EL (cell line): ENCODE measurements at places on chromosomes 2 and 18.

GRCh38 chr18:12041561-12041960, 52.1 kb upstream of the ANKRD62 start:
- peak; percentile 75 for DNase-seq

- DNase-seq = no peak
Measured at GRCh38 chr2:200962811-200963123, 693 bp downstream of the ORC2 start.

DNA sequence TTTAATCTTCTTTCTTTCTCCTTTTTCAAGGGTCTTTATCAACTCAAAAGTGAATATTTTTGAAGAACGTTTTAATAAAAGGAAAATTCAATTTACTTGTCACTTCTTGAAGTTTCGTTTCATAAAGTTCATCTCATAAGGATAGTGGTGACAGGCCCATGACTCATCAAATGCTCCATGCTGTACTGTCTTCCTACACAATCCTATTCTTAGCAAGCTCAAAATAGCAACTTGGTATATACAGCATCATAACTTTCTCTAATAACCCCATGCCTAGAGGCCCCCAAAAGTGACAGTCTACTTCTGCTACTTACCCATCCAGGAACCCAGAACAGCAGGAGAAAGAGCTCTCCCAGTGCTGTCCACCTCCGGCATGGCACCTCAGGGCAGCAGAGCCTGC, 7.7 kb downstream of the FBXO15 start:
- DNase-seq = peak; percentile 59

- DNase-seq = peak; percentile 38
Measured at GRCh38 chr2:189782221-189782671, 1.9 kb downstream of the ORMDL1 start.

- DNase-seq = peak; percentile 52
Measured at GRCh38 chr2:69149631-69150215, 136.7 kb downstream of the ANTXR1 start.

GRCh38 chr18:77495982-77496690, 246.5 kb downstream of the GALR1 start:
- DNase-seq = no peak

DNA sequence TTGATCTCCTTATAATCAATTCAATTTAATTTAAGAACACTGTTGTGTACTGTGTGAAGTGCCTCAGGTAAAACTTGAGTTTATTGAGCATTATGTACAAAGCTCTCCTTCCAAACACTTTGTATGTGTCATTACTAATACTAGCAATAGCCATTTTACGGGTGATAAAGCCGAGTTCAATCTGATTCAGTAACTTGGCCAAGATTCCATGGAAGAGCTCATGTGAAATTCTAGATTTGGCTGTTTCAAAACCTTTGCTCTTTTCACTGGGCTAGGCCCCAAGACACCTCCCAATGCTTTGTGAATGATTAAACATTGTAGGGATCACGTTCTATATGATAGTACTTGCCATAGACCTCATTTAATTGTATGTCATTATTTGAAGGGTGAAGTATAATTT, 8.9 kb upstream of the NFE2L2 start:
- DNase-seq = no peak

DNA sequence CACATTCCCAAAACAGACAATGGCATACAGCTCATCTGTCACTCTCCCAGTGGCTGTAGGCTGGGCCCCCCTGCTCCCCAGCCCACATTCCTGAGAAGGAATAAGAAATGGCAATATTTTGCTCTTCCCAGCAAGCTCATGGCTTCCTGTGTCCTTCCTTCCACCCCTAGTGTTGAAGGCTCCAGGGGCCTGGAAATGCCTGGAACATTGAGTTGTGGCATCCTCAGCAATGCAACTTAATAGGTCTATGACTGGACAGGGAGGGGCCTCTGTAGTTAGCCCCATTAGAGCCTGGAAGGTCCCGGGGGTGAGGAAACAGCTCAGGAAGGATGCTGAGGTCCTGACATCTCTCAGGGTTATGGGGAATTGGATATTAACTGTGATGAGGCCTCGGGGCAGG, 3.3 kb downstream of the KIF3C start:
- DNase-seq = no peak

- no peak for DNase-seq
Measured at GRCh38 chr2:153668923-153669322, 190.4 kb upstream of the RPRM start.

GRCh38 chr2:105421053-105421452, 22.2 kb upstream of the FHL2 start:
- no peak for DNase-seq

- DNase-seq = peak; percentile 8
Measured at GRCh38 chr18:75854174-75854573, 426.7 kb upstream of the SMIM21 start.

- no peak for DNase-seq
Measured at GRCh38 chr2:199914372-199914958, 3.4 kb downstream of the C2orf69 start.

- no peak for DNase-seq
Measured at GRCh38 chr18:23512641-23513040, 9.3 kb downstream of the RMC1 start.

- DNase-seq = no peak
Measured at GRCh38 chr18:33757037-33757436, 179.0 kb downstream of the ASXL3 start.

DNA sequence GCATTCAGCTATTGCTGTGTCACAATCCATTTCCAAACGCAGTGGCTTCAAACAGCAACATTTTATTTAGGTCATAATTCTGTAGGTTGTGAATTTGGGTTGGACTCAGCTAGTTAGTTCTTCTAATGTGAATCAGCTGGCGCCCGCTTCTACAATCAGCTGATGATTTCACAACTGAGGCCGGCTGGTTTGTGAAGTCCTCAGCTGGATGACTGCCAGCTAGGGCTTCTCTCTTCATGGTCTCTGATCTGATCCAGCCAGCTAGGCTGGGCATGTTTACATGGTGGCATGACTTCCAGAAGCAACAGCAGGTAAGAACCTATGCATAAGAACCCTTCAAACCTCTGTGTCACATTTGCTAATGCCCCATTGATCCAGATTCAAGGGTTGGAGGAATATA, 172.0 kb downstream of the SLC4A10 start:
- DNase-seq = peak; percentile 41

GRCh38 chr18:74587441-74587840, 10.2 kb upstream of the ZNF407 start:
- DNase-seq = no peak

GRCh38 chr2:102796337-102796736, 34.5 kb downstream of the TMEM182 start:
- no peak for DNase-seq

DNA sequence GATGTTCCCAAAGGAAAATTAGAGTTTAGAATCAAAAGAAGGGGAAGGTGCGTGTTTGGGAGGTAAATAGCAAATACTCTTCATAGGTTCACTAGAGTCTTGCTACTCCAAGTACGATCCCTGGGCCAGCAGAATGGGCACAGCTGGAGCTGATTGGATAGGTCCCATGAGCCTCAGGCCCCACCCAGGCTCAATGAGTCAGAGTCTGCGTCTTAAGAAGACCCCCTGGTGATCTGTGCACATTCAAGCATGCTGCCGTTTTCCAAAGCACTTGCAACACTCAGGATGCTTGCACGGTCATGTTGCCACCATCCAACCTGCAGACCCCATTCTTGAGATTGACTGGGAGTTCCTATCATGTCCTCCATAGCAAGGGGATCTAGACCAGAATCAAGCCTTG, 40.5 kb downstream of the ABCG8 start:
- DNase-seq = no peak

DNA sequence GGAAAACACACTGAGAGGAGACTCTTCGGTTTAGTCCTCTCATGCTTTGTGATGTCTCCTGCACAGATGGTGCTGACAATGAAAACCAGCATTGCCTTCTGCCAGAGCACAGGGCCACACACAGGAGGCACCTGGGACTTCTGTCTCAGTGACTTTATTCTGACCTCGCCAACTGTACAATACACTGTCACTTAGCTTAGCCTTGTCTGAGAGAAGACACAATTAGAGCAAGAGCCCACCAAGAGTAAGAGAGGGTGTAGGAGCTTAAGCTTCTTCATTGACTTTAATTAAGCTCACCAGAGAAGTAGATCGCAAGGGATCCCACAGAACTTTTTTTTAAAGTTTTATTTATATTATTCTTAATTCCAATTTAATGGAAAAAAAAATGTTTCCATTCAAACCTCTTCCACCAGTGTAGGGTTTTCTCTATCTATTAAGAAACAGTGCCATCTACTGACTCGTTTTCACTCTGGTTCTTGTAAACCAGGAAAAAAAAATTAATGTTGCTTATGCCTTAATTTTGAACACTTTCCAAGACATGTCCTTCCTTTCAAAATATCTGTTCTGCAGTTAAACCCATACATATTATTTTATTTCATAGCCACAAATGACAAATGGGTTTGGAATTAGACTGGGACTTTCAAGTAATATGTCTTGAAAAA, 42.4 kb upstream of the DDX18 start:
- peak; percentile 9 for DNase-seq

- DNase-seq = peak; percentile 57
Measured at GRCh38 chr2:119260646-119261492, 37.2 kb downstream of the STEAP3 start.

GRCh38 chr2:101502095-101502494, 27.2 kb upstream of the RFX8 start:
- no peak for DNase-seq

DNA sequence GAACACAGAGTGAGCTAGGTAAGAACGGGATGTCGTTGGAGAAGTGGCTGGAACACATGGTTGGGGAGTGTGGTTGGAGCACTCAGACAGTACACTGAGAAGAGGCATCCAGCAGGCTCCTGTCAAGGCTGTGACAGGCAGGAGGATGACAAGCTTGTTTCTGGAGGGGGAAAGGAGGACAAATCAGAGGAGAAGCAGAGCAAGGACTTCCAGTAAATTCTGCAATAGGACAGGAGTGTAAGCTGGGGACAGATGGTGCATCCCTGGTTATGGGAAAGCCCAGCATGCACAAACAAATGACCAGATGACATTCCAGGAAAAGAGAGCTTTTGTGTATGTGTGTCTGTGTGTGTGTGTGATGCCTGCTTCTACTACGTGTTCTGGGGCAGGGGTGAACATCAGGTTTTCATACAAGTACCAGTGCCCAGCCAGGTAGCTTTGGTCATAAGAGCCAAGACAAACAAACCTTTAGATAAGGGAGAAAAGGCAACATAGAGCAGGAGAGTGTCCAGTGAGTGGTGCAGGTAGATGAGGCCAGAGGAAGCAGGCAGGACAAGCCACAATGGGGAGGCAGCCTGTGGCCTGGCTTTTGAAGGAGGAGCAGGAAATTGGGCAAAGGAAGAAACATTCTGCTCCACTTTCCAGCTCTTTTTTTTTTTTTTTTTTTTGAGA, 32.1 kb upstream of the MAPK4 start:
- no peak for DNase-seq

DNA sequence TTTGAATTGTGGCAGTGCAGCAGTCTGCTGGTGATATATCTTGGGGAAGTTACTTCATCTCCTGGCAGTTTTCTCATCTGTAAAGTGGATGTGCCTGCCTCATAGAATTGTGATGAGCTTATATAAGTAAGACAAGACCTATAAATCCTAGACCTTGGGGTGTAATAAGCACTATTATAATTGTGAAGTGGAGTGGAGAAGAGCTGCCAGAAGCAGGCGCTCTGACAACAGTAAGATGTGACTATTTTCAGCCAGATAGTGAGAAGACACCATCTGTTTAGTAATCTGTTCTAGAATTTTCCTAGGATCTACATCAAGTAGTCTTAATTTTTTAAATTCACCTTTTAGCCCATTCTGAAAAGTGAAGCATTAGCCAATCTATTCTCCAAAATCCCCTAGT, 85.6 kb upstream of the TSPYL6 start:
- no peak for DNase-seq

- peak; percentile 30 for DNase-seq
Measured at GRCh38 chr2:137172162-137172561, 406.8 kb downstream of the THSD7B start.

DNA sequence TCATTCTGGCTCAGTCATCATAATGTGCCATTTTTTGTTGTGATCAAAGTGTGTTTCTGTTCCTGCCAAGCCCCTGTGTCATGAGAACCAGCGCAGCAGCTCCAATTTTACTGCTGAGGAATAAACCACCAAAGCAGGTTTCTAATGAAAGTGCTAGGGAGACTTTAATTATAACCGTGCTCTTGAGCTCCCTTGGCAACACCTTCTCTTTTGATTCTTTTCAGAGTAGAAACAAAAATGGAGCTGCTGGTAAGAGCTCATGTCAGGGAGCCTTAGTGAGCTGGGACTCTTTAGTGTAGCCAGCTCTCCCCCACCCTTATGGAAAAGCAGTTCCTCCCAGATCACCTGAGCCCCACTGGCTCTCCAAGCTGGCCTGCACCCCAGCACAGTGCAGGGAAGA, 74.3 kb downstream of the LYPD1 start:
- no peak for DNase-seq

DNA sequence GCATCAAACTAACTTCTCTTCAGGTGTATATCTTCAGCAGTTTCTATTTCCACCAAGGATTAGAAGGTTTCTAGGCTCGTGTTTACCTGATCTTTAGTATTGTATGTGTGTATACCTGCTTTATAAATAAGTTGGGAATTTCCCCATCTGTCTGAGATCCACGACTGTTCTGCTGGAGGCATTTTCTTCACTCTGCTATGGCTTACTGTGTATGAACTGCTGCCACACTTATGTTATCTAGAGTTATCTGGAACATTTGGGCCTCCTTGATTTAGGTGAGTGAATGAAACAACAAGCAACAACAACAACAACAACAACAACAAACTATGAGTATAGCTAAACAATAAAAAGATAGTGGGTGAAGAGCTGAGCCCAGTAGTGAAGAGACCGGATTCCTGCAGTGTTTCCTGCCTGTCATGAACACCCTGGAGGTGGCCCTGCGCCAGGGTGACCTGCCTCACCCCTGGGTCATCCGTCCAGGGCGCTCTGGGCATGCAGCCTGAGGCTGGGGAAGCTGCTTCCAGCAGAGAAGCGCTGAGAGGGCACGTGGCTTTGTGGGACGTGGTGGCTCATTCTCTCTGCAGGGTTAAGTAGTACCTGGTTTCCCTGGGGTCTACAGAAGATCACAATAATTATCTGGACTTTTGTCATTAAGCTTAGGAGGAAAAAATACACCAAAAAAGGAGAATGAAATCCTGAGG, 56.1 kb upstream of the GATA6 start:
- DNase-seq = peak; percentile 10

GRCh38 chr2:228767196-228767595, 503.9 kb downstream of the PID1 start:
- DNase-seq = peak; percentile 45

GRCh38 chr2:239360421-239361310, 40.2 kb downstream of the HDAC4 start:
- no peak for DNase-seq

- no peak for DNase-seq
Measured at GRCh38 chr2:20433249-20433648, 13.6 kb upstream of the RHOB start.
